ENCODE measurements at places on chromosomes 5 and 9.

GRCh38 chr5:121698690-121699089, 153.0 kb upstream of the FTMT start:
- no peak for DNase-seq

DNA sequence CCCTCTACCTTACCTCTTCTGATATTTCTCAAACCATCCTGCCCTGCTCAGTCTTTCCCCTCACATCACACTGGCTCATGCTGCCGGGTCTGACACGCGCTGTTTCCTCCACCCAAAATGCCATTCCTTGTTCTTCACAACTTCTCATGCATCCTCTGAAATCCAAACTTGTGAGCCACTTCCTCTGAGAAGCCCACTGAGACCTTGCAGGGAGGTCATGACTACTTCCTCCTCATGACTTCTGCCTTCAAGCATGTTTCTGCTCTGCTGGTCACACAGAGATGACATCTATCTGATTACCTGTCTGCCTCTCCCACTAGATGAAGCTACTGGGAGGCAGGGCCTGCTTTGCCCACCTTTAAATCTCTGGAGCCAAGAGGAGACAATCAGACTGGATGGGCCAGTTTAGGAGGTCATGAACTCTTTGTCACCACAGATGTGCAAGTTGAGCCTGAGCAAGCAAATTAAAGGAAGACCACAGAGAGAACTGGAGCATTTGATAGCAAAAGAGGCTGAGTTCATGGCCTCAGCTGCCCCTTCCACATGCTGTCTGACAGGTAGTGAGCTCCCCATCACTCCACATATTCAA, 119.8 kb upstream of the TBC1D2 start:
- DNase-seq = peak; percentile 76

- DNase-seq = peak; percentile 37
Observed at GRCh38 chr9:14119694-14120514, 194.0 kb downstream of the NFIB start.

DNA sequence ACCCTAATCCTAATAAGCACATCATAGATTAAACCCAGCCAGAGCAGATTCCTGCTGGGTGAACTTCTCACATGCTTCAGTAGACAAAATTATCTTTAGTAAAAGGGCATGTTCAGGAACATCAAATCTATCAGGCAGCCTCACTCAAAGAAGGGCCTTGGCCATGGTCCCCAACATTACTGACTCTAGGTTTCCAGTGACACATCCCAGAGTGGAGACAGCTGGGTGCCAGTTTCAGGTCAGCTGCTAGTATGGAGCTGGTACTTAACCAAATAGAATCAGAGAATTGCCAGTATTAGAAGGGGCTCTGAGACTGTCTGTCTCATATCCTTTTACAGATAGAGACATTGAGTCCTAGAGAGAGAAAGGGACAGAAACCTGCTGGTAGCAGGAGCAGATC, 44.1 kb upstream of the GALNT10 start:
- DNase-seq = no peak

- no peak for DNase-seq
Observed at GRCh38 chr9:89916001-89916597, 311.3 kb downstream of the GADD45G start.

DNA sequence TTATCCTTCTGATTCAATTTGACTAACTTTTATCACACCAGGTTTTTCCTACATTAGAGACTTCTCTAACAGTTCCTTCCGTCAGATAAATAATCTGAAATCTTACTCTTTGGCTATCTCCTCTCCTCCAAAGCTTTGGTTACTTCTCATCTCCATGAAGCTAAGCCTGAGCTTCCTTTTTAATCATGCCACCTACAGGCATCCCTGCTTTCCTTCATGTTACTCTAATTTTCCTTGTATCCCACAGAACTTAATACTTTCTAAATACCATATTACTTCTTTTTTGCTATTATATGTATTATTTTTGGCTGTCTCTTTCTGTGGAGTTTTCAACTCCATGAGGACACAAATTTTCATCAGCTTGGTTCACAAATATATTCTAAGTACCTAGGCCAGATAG, 49.7 kb downstream of the C9 start:
- DNase-seq = no peak

- DNase-seq = peak; percentile 53
Observed at GRCh38 chr5:30765227-30765626, 428.3 kb upstream of the CDH6 start.

DNA sequence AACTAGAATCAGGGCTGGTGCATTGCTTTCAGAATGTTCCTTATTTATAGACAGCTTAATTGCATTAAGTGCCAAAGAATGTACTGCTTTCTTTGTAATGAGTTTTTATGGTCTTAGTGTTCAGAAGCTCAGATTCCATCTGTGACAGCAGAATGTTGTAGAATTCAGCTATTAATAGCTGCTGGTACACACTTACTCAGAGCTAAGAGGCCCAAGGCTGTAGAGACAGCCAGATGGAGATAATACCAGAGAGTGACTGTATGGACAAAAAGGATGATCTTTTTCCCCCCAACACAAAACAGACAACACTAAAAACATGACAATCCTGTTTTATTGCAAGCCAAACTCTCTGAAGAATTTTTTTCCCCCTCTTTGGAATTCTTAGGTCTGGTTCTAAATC, 50.2 kb downstream of the PPP2R2B start:
- no peak for DNase-seq

DNA sequence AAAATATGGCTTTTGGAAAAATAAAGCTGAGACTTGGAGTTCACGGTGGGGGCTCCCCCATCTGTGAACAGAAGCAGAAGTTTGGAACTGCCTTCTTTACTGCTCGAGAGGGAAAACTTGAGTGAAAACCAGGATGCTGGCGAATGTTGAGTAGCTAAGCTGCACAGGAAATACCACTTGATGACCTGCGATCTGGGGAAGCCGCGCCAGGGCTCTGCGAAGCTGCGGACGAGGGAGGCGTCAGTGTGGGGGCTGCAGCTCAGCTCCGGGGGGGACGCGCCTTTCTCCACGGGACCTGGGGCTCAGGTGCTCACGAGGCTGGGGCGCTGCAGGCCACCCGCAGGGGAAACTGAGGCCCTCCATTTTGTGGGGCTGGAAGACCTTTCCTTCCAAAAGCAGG, 62.3 kb downstream of the TENT4A start:
- DNase-seq = no peak

DNA sequence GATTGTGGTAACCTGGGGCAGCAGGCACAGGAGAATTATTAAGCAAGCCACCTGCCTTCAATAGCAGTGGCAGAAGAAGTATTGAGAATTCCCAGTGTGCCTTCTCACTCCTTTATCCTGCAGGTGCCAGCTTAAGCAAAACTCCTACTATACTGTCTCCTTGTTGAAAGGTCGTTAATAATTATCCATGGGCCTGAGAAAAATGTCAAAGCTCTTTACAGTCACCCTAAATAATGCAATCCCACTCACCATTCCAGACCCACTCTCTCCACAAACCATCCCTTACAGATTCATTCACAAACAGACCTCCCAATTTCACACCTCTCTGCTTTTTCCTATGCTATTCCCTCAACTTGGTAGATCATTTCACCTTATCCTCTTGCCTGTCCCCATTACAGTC, 161.5 kb upstream of the TRIM32 start:
- DNase-seq = no peak

GRCh38 chr9:135804581-135805421, 102.5 kb downstream of the CAMSAP1 start:
- DNase-seq = peak; percentile 8

GRCh38 chr9:108786322-108786721, 69.5 kb downstream of the ACTL7B start:
- no peak for DNase-seq

DNA sequence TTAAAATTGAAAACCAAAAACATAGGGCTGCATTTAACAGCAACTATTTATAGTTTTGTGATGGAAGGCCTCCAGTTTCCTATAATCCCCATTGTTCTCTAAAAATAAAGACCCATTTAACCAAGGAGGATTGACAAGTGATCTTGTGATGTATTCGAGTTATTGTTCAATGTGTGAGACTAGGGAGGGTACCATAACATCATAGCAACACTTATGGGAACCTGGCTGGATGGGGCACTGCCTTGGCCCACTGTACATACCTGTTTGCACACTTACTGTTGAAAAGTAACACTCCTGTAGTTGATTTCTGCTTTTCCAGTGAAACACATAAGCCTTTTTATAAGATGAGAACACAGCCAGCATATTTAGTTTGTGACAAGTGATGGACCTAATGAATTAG, 32.3 kb downstream of the MACIR start:
- DNase-seq = no peak

GRCh38 chr9:83313781-83314180, 224.4 kb downstream of the FRMD3 start:
- no peak for DNase-seq

DNA sequence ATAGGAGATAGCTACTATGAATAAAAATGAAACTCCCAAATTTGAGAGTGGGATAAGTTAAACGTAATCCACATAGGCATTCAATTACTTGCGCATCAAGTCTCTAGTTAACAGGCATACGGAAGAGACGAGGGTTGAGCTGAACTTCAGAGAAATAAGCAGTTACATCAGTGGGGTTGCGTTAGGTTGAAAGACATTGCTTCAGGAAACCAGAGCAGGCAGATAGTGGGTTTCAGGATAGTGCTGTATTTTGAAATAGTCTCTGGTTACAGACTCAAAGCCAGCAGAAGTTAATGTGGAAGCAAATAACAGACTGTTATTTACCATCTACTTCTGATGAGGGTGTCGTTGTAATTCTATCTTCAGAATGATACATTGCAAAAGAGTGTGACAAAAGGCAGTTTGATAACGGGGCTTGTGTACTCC, 533.4 kb downstream of the PDE4D start:
- peak; percentile 18 for DNase-seq

DNA sequence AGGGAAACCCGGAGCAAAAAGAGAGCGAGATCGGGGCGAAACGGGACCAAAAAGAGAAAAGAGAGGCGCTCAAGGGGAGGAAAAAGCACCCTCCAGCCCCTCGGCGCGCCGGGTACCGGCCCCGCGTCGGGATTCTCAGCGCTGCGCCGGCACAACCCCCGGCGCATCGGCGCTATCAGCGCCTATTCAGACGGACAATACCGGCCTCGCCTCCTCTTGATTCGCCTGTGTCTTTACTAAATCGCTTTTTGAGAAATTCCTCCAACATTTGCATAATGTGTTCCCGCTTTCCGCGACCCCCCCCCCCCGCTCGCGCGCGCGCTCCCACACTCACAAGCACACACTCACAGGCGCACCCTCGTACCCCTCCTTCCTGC, 578 bp downstream of the LHX6 start:
- no peak for DNase-seq

DNA sequence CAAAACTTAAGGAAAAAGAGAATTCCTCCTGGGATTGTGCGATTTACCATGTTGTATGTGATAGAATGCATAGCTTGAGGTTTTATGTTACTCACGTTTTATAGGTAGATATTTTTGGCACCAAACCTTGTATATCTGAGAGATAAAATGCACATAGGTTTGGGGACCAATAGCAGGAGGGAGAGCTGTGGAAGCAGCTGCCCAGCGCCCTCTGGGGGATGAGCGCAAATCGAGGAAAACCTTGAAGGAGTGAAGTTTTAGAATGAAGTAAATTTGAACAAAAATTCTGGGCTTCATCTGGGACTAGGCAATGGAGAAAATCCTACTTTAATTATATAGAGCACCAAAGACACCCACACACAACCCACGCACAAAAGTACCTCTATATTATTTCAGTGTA, 197.0 kb downstream of the ADCY2 start:
- DNase-seq = no peak

- DNase-seq = no peak
Observed at GRCh38 chr9:36575411-36575882, 2.8 kb downstream of the MELK start.

DNA sequence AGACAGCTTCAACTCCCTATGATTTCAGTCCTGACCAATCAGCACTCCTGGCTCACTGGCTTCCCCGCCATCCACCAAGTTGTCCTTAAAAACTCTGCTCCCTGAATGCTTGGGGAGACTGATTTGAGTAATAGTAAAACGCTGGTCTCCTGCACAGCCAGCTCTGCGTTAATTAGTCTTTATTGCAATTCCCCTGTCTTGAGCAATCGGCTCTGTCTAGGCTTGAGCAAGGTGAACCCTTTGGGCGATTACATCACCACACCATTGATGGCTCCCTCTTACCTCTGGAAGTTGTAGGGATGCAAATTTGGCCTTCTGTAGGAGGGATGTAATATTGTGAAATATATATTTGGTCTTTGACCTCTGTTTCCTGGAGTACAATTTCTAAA, 2.9 kb upstream of the SLC23A1 start:
- DNase-seq = no peak

- DNase-seq = no peak
Observed at GRCh38 chr9:128383007-128383753, 12.0 kb downstream of the URM1 start.

DNA sequence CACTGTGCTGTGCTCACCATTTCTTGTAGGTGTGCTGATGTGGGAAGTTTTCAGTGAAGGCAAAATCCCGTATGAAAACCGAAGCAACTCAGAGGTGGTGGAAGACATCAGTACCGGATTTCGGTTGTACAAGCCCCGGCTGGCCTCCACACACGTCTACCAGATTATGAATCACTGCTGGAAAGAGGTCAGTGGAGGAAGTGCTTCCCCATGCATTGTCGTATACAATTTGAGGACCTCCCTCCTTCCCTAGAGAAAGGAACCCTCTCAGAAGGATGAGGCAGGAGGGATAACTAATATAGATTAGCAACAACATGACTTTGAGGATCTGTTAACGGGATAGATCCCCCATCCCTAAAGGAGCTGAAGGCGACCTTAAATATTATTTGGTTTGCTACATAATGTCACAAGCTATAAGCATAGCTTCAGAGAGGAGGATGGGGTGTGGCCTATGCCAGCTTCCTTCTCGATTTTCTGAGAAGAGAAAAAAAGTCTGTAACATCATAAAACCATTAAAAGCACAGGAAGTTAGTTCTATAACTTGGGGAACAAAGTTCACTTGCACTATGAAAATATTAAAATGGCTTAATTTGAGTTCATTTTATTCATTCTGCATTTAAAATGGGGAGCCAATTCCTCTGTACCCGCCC, 17.0 kb upstream of the CYFIP2 start:
- no peak for DNase-seq

- DNase-seq = no peak
Observed at GRCh38 chr5:180328296-180329137, 24.6 kb downstream of the GFPT2 start.

DNA sequence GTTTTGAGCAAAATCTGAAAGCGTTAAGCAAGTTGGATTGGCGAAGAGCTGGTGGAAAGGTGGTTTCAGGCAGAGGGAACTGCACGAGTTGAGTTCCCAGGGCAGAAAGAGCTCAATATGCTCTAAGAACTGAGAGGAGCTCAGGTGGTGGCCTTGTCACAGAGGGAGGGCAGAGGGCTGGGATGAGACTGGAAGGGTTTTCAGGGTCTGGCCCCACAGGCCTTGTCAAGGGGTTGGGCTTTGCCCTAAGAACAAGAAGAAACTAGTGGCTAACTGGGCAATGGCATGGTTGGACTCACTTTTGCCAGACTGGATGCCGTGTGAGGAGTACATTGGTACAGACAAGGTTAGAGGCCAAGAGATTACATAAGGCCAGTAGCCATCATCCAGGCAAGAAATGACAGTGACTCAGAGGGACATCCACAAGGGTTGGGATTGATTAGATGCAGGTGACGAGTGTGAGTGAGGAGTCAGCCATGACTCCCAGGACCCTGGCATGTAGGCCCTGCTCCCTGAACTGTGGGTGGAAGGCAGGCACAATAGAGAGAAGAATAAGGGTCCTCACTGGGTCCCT, 75.1 kb upstream of the SMIM23 start:
- DNase-seq = no peak

Measured in non-pigmented ciliary epithelial cell (primary cell).